Activated CD8-positive, alpha-beta T cell treated with anti-CD3 and anti-CD28 coated beads, Interleukin-2, amount 10 ng/mL, durations not matched to agents 7 days and 5 days (primary cell): ENCODE measurements at places on chromosomes 5 and 9.
A peak's percentile ranks its signal among the peaks of the same experiment; 100 is the strongest.

GRCh38 chr9:115362101-115362500, 244.1 kb upstream of the TNC start:
- DNase-seq: no peak

- DNase-seq: no peak
Observed at GRCh38 chr9:115234094-115234493, 116.1 kb upstream of the TNC start.

DNA sequence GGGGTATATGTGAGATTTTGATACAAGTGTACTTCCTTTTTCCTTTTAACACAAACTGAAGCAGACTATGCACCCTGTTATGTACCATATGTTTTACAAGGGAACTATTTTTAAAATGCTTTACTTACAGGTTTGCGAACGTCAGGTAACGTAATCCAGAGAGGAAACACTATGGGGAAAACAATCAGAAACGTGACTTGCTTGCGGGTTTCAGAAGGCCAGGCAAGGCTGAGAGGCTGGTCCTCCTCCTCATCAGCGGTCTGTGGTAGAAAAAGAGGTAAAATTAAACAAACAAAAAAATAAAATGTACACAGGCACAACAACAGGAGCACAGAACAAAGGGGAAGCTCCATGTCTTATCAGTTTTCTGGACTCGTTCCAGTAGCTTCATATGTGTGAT, 141.2 kb downstream of the ACER2 start:
- no peak for DNase-seq

DNA sequence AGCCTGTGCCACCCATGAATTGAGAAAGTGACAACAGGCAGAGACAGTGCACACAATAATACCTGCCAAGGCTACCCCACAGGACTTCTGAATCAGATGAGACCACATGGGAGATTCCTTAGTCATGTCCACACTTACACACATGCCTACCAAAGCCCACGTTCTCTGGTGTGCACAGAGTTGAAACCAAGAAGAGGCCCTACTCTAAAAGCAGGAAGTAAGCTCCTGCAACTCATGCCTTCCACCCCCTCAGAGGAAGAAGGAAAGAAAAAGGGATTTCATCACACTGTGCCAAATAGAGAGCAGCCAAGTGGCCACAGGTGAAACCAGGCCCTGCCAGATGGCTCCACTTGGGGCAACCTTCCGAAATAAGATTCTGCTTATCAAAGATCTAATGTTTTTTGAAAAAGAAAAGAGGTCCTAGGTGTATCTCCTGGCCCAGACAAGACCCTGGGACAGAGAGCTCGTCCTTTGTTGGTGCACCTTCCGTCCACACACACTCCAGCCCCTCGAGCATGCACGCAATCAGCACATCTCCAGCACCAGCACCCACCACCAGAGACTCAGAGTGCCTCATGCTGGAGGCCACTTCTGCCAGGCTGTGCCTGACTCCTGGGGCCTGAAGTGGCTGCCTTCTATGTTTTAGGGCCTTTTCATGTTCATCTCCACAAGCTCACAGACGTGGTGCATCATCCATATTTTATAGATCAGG, 114.6 kb upstream of the SPOCK1 start:
- no peak for DNase-seq

DNA sequence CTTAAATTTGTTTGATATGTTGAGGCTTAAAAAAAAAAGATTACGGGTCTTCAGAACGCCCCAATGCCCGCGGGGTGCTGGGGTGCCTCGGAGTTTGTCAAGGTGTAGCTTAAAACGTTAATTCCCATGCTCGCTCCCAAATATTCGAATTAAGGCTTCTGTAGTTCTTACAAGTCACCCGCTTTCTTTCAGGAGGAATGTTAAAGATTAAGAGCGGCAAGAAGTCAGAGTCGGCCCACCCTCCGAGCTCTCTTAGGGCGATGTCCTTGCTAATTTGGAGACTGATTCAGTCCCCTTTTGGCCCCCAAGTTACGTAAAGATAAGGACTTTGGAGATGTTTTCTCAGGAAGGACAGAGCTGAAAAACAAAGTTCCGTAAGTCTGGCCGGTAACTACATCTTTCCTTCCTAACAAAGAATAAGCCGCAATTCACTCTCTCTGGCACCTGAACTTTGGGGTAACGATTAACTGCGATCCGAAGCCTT, 746 bp upstream of the NPM1 start:
- DNase-seq: peak; percentile 32

DNA sequence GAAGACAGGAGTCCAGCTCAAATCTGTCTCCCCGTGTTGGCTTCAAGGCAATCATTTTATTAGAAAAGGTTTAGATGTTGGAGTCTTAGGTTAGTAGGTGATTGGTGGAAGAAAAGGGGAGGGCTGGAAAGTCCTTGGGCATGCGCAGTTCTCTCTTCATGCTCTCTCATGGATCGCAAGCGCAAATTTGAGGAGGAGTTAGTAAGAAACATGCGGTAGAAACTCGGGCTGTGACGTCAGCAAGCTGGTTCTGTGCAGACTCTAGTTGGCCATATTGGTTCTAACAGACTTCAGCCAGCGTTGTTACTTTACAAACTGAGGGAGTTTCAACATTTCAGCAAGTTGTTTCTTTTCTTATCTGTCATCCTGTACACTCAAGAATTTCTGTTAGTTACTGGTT, 392.2 kb downstream of the CDK5RAP2 start:
- DNase-seq: no peak

GRCh38 chr9:126225611-126226609, 100.7 kb upstream of the MVB12B start:
- no peak for DNase-seq

DNA sequence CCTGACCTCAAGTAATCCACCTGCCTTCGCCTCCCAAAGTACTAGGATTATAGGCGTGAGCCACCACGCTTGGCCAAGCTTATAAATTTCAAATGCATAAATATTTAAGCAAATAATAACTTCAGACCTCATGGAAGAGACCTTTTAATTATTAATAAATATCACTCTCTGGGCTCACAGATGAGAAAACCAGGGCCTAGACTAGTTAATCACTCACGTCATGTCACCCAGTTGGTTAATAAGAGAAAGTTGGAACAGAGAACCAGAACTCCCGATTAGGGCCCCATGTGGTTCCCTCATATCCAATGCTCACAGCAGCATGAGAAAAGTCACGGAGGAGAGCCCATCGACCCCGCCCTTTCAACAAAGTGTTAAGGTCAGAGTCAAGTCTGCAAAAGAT, 79.3 kb downstream of the EPB41L4A start:
- no peak for DNase-seq

GRCh38 chr5:119949426-119949999, 320.2 kb downstream of the FAM170A start:
- no peak for DNase-seq

- no peak for DNase-seq
Observed at GRCh38 chr9:116712781-116713180, 25.7 kb downstream of the TRIM32 start.

GRCh38 chr5:55316837-55317236, 9.0 kb downstream of the MTREX start:
- no peak for DNase-seq

DNA sequence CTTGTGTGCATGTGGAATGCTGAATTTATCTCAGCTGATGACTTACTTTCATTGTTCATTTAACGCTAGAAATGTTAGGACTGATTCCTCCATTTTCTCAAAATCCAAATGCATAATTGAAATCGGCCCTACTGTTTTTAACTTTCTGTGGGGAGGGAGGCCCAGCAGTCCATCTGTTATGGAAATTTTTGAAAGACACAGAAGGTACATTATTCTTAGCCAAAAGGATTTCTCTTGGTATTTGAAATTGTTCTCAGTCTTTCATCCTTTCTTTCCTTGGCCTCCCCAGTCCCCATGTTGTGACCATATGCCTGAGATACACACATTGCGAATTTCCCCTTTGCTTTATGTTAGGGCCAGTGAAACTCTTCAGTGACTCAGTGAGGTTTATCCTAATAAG, 549.9 kb downstream of the IRX1 start:
- no peak for DNase-seq

GRCh38 chr5:150353032-150353675, 4.3 kb upstream of the TCOF1 start:
- DNase-seq: no peak
